ENCODE measurements at places on chromosomes 4 and X.

- DNase-seq = no peak
- H3K4me1 ChIP-seq = no peaks in the 10 kb centered on the region
- no peak overlapping the region for H3K27ac ChIP-seq
- H3K4me3 ChIP-seq = no peak overlapping the region
- H3K27me3 ChIP-seq = no peaks in the 10 kb centered on the region
These were observed 18.8 kb upstream of the TBC1D8B start for GRCh38 chrX:106783716-106784115.

- no peaks in the 10 kb centered on the region for H3K36me3 ChIP-seq
- H3K4me1 ChIP-seq = no peaks in the 10 kb centered on the region
- DNase-seq = no peak
- H3K4me3 ChIP-seq = no peak overlapping the region
- no peaks in the 10 kb centered on the region for H3K27me3 ChIP-seq
These were observed 270.5 kb downstream of the TENM3 start for GRCh38 chr4:182513587-182514291.

- H3K4me3 ChIP-seq = no peak overlapping the region
- no peak for DNase-seq
- H3K36me3 ChIP-seq = no peaks in the 10 kb centered on the region
- H3K4me1 ChIP-seq = no peaks in the 10 kb centered on the region
- H3K27ac ChIP-seq = no peak overlapping the region
- no peaks in the 10 kb centered on the region for H3K27me3 ChIP-seq
These were observed 17.4 kb downstream of the ATP5ME start for GRCh38 chr4:656436-657337.

GRCh38 chrX:133838761-133839676, 146.4 kb downstream of the GPC3 start:
- no peak overlapping the region for H3K27ac ChIP-seq
- H3K36me3 ChIP-seq = no peaks in the 10 kb centered on the region
- H3K4me3 ChIP-seq = no peak overlapping the region

Data from uterus (tissue), 4 donors.